ENCODE measurements at places on chromosomes 7 and 10. TPM values are rescaled to one million over a fixed set of nuclear protein-coding genes. Genes with fewer than 3 reads are reported as not detected.

CARD11 gene
- not detected for total RNA-seq

ANKRD61 gene
- not detected for total RNA-seq

CCL24 gene
- not detected for total RNA-seq

ANKRD2 gene
- total RNA-seq, result not detected

TACR2 gene
- not detected for total RNA-seq

FAM180A gene
- total RNA-seq, result 0.24 TPM

AGAP5 gene
- total RNA-seq, result 5.9 TPM

NUTM2E gene
- total RNA-seq, result 0.89 TPM

- no peaks in the 10 kb centered on the region for H3K27me3 ChIP-seq
- peak overlapping the region; percentile 75 for H3K27ac ChIP-seq
- no peak for DNase-seq
- peaks cover 37% of the 10 kb centered on the region for H3K4me1 ChIP-seq
Observed at GRCh38 chr10:116254422-116255155, 18.4 kb downstream of the GFRA1 start.

DNA sequence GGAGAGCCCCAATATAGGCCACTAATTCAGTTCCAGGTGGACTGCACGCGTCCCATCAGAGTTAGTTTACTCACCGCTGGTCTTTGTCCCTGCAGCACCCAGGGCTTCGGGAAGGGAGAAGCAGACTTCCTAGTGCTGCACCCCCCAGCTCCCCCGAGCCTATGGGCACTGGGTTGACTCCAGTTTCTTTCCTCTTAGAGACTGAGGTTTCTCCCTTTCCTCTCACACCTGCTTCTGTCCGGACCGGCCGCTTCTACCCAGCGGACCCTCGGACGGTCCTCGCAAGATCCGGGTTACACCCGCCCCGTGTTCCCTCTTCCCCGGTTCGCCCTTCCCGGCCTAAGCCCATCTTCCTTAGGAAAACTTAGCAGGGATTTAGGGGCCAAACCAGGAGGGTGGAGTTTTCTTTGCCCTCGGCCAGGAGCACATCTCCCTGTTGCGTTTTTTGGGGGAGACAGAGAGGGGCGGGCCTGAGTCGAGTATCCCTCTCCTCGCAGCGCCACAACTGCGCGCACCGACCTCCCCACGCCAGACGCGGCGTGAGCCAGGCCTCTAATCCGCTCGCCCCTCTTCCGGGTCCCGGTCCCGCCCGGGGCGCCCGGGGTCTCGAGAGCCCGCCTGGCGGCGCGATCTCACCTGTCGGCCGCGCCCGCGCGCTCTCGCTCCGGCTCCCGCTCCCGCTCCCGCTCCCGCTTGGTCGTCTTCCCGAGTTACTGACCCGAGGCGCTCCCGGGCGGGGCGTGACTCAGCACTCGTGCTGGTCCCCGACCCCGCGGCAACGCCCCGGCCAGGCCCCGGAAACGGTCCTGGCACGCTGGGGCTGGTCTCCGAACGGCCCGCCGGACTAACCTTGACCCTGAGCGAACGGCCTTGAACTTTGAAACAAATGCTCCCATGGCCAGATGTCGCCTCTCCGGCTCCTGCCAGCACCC, at the start of gene AIFM2:
Gene AIFM2, minus strand, starts transcription at position 728 of the 932 bp plus-strand sequence. CDS start 8,741 bp downstream, outside the sequence.
- H3K4me3 ChIP-seq, result peak within 1 kb of the TSS; percentile 84
- peak; percentile 91 for DNase-seq
- peaks cover 31% of the 10 kb centered on the region for H3K4me1 ChIP-seq

- peak overlapping the region; percentile 78 for H3K27ac ChIP-seq
- H3K4me3 ChIP-seq, result no peak overlapping the region
- peaks cover 14% of the 10 kb centered on the region for H3K4me1 ChIP-seq
- H3K27me3 ChIP-seq, result no peaks in the 10 kb centered on the region
- peaks cover 6% of the 10 kb centered on the region for H3K36me3 ChIP-seq
Observed at GRCh38 chr10:50593523-50594376, 30.0 kb downstream of the SGMS1 start.

GRCh38 chr10:96266118-96266770, 5.1 kb downstream of the BLNK start:
- no peaks in the 10 kb centered on the region for H3K36me3 ChIP-seq
- H3K27me3 ChIP-seq, result peaks cover 15% of the 10 kb centered on the region
- H3K4me1 ChIP-seq, result no peaks in the 10 kb centered on the region
- H3K27ac ChIP-seq, result no peak overlapping the region
- no peak overlapping the region for H3K4me3 ChIP-seq
- DNase-seq, result no peak

GRCh38 chr10:103441206-103441605, 11.0 kb downstream of the CALHM2 start:
- H3K27ac ChIP-seq, result no peak overlapping the region
- H3K27me3 ChIP-seq, result no peaks in the 10 kb centered on the region
- peaks cover 8% of the 10 kb centered on the region for H3K4me1 ChIP-seq
- H3K36me3 ChIP-seq, result peaks cover 67% of the 10 kb centered on the region
- DNase-seq, result no peak

DNA sequence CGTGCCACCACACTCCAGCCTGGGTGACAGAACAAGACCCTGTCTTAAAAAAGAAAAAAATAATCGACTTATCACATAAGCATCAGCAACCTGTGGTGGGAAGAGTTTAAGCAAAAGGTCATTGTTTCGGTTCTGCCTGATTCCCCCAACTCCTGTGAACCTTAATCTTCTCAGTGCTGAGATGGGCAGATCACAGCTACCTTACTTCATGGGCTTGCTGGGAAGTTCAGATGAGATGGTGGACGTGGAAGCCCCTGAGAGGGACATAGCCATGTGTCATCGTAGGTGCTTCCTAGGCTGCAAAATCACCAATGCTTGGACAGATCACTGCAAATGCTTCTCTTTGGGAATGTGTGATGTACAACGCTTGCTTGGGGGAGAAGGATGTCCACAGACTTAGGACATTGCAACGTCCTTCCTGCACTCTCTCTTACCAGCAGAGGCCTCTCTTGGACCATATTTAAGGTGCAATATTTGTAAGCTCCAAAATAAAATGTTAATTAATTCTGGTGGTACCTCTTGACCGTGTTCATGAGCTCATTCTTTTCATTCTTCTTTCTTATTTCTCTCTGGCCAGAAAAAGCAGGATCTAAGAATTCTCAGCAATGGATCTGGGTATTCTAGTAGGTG, 8.6 kb downstream of the GJD4 start:
- no peak overlapping the region for H3K27ac ChIP-seq
- no peaks in the 10 kb centered on the region for H3K36me3 ChIP-seq
- H3K4me3 ChIP-seq, result no peak overlapping the region
- H3K27me3 ChIP-seq, result peaks cover 34% of the 10 kb centered on the region
- DNase-seq, result no peak

GRCh38 chr10:114879541-114880158, 58.1 kb downstream of the FHIP2A start:
- H3K27ac ChIP-seq, result no peak overlapping the region
- H3K4me3 ChIP-seq, result no peak overlapping the region
- no peaks in the 10 kb centered on the region for H3K36me3 ChIP-seq
- no peaks in the 10 kb centered on the region for H3K27me3 ChIP-seq

GRCh38 chr7:2507208-2507916, 12.2 kb upstream of the LFNG start:
- H3K4me1 ChIP-seq, result peaks cover 33% of the 10 kb centered on the region
- H3K36me3 ChIP-seq, result no peaks in the 10 kb centered on the region
- no peaks in the 10 kb centered on the region for H3K27me3 ChIP-seq
- DNase-seq, result no peak
- H3K4me3 ChIP-seq, result no peak overlapping the region
- no peak overlapping the region for H3K27ac ChIP-seq

DNA sequence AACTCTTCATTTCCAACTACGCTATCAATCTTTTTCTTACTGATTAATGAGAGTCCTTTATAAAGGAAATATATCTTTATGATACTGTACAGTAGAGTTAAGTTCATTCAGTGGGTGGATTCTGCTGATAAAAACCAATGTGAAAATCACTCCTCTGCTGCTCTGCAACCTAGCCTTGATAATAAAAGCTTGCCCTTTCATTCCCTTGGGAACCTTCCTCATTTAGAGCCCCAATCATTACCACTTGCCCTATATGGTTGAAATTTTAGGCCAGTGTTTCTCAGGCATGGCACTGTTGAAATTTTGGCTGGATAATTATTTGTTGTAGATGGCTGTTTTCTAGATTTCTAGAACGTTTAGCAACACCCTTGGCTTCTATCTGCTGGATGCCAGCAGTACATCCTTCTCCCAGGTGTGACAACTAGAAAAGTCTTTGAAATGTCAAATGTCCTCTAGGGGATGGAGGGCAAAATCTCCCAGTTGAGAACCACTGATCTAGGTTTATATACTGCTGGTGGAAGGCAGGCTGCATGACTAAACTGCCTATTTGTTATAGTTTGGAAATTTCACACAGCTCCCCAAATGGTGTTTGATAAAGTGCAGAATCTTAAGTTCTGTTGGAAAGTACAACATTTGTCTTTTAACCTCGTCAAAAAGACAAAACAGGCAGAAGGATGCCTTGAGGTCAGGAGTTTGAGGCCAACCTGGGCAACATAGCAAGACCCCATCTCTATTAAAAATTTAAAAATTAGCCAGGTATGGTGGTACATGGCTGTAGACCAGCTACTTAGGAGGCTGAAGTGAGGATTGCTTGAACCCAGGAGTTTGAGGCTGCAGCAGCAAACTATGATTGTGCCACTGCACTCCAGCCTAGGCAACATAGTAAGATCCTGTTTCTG, 8.9 kb upstream of the SIRT1 start:
- H3K36me3 ChIP-seq, result no peaks in the 10 kb centered on the region
- no peak overlapping the region for H3K4me3 ChIP-seq
- H3K27me3 ChIP-seq, result no peaks in the 10 kb centered on the region
- H3K4me1 ChIP-seq, result no peaks in the 10 kb centered on the region
- no peak for DNase-seq

DNA sequence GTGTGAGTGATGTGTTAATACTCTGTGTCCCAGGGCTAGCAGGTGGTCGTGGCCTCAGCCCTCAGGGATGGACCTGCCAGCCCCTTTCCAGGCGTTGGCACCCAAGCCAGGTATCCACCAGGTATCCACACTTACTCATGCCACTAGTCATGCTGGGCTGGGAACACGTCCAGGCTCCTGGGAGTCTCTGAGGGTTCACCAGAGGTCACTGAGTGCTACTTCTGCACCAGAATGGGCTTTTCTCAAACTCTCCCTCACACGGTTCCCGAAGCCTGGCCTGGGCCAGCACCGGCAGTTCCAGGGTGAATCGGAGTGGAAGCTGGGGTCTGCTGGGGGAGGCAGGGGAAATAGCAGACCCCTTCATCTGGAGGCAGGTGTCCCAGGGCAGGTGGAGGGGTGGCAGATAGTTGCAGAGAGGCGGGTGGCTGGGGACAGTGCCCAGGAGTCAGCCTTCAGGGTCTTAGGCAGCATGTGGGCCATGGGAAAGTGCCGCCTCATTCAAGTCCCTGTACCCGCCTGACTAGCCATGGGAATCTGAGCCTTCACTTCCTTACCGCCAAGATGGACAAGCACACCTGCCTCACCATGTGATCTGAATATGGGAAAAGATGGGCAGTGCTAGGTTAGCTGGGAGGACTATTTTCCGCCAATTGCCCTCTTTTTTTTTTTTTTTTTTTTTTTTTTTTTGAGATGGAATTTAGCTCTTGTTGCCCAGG, 95.5 kb upstream of the GTF2I start:
- DNase-seq, result no peak
- H3K27ac ChIP-seq, result no peak overlapping the region
- H3K27me3 ChIP-seq, result no peaks in the 10 kb centered on the region
- H3K4me1 ChIP-seq, result no peaks in the 10 kb centered on the region
- no peak overlapping the region for H3K4me3 ChIP-seq
- peaks cover 23% of the 10 kb centered on the region for H3K36me3 ChIP-seq

DNA sequence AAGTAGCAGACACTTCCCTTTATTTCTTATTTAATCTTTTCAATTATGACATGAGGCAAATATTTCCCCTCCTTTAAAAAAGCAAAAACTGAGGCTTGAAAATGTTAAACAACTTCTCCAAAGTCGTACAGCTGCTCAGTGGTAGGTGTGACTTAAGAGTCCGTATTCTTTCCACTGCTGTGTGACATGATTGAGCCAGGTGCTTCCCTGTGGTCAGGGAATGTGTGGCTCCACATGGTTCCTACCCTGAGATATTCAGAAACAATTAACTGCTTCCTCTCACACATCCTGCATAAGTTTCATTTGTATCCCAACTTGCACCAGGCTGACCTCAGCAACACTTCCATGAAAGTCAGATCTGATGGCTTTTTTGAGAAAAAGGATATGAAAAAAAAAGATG, 13.6 kb downstream of the OPALIN start:
- peaks cover 25% of the 10 kb centered on the region for H3K27me3 ChIP-seq
- H3K27ac ChIP-seq, result no peak overlapping the region
- H3K36me3 ChIP-seq, result no peaks in the 10 kb centered on the region
- DNase-seq, result no peak
- no peaks in the 10 kb centered on the region for H3K4me1 ChIP-seq

GRCh38 chr10:86261941-86262687, 104.5 kb downstream of the GRID1 start:
- no peak overlapping the region for H3K27ac ChIP-seq
- H3K4me1 ChIP-seq, result no peaks in the 10 kb centered on the region
- no peaks in the 10 kb centered on the region for H3K36me3 ChIP-seq
- peak; percentile 80 for DNase-seq
- H3K4me3 ChIP-seq, result no peak overlapping the region

DNA sequence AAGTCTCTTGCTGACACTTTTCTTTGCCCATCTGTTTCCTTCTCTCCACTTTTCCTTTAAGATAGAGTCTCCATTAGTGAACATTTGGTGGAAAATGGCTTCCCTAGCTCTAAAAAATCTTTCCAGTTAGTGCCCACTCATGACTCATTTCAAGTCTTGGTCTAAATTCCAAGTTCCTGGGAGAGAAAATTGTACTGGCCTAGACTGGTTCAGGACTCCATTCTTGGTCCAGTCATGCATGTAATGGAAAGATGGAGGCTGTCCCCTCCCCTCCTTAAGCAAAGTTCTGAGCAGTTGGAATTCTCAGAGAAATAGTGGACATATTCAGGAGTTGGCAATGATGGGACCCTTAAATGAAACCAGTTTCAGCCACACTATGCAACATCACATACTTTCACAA, 3.8 kb upstream of the ALDH18A1 start:
- H3K27ac ChIP-seq, result no peak overlapping the region
- H3K4me3 ChIP-seq, result no peak overlapping the region
- H3K27me3 ChIP-seq, result no peaks in the 10 kb centered on the region
- no peak for DNase-seq
- H3K36me3 ChIP-seq, result peaks cover 4% of the 10 kb centered on the region

DNA sequence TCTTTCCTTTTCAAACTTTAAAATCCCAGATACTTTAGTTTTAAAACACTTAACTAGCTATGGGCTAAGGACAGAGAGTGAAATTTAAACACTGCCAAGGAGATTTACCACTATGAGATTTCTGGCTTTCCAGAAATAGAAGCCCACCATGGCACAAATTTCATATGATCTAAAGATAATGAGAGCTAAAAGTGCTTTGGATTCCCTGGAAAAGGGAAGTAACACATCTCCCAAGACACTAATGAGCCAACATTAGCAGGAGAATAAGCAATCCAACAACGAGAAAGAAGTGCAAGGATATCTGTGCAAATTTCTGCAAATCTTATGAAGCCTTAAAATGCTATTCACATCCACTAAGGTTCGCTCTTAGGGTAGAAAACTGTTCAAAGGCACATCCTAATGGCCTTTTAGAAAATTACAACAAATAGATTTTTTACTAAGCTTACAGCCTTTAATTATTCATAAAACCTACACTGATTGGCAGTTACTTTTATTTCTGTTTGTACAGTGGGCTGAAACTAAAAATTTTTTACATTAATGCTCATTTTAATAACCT, 100.3 kb downstream of the RAPGEF5 start:
- peaks cover 2% of the 10 kb centered on the region for H3K27me3 ChIP-seq
- no peaks in the 10 kb centered on the region for H3K4me1 ChIP-seq
- H3K27ac ChIP-seq, result no peak overlapping the region
- DNase-seq, result no peak
- H3K4me3 ChIP-seq, result no peak overlapping the region
